IgD-negative memory B cell (primary cell): ENCODE measurements at places on chromosomes 1 and 21. TPM values are rescaled to one million over a fixed set of nuclear protein-coding genes. Genes with fewer than 3 reads are reported as not detected.

The VASH2 gene
- not detected for polyA plus RNA-seq

The KDF1 gene
- 2.9 TPM for polyA plus RNA-seq

The SLC6A17 gene
- not detected for polyA plus RNA-seq

The LRRC8B gene
- polyA plus RNA-seq, result 12.6 TPM

The MYOG gene
- not detected for polyA plus RNA-seq

The RNF223 gene
- not detected for polyA plus RNA-seq

The C1orf87 gene
- polyA plus RNA-seq, result not detected
